ENCODE measurements at places on chromosomes 6 and 20. TPM values are rescaled to one million over a fixed set of nuclear protein-coding genes. Genes with fewer than 3 reads are reported as not detected.

DNA sequence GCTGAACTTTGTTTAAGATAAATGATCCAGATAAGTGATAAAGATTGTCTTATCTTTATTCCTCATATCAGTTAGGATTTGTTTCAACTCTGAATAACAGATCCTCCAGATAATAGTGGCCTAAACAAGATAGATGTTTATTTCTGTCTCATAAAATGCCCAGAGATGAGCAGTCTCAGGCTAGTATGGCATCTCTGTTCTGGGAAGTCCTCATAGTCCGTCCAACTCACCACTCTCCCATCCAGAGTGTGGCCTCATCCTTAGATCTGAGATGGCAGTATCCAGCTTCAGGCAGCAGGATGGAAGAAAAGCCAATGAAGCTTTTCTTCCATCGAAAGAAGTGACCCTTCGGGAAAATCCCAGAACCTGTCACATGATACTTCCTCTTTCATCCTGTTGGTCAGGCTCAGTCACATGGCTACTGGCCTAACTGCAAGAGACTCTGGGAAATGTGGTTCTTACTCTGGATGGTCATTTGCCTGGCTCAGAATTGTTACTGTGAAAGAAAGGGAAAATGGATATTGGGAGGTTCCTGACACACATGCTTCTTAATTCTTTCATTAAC lies 29.4 kb upstream of the TAGAP start:
- peak overlapping the region; percentile 50 for H3K4me3 ChIP-seq
- no peaks in the 10 kb centered on the region for H3K36me3 ChIP-seq
- no peaks in the 10 kb centered on the region for H3K4me1 ChIP-seq
- H3K27me3 ChIP-seq = peaks cover 28% of the 10 kb centered on the region

DNA sequence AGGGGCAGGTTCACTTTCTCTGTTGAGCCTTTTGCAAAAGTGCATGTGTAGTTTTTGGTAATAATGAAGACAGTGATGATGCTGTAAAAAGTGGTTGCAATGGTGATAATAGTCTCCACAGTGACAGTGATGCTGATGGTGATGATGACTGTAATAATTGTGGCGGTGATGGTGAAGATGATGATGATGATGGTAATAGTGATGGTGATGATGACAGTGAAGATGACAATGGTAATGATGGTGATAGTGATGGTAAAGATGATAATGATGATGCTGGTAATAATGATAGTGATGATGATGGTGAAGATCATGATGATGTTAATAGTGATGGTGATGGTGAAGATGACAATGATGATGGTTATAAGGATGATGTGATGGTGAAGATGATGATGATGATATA lies 67.7 kb upstream of the LRFN2 start:
- H3K27ac ChIP-seq = no peak overlapping the region
- H3K4me3 ChIP-seq = no peak overlapping the region
- no peaks in the 10 kb centered on the region for H3K36me3 ChIP-seq
- H3K27me3 ChIP-seq = 0 out of 2 replicates have a peak, but pooled peaks cover 3% of the 10 kb centered on the region
- DNase-seq = no peak

- no peak overlapping the region for H3K4me3 ChIP-seq
- no peaks in the 10 kb centered on the region for H3K36me3 ChIP-seq
- no peak for DNase-seq
- no peak overlapping the region for H3K27ac ChIP-seq
- H3K4me1 ChIP-seq = no peaks in the 10 kb centered on the region
- no peaks in the 10 kb centered on the region for H3K27me3 ChIP-seq
Measured at GRCh38 chr6:144878577-144878976, 593.4 kb downstream of the UTRN start.

GRCh38 chr20:64106435-64106961 lies 867 bp downstream of the NPBWR2 start:
- no peak for DNase-seq
- no peaks in the 10 kb centered on the region for H3K4me1 ChIP-seq
- H3K36me3 ChIP-seq = no peaks in the 10 kb centered on the region
- H3K4me3 ChIP-seq = no peak overlapping the region

GRCh38 chr20:51531141-51531710 lies 11.3 kb downstream of the NFATC2 start:
- H3K4me3 ChIP-seq = no peak overlapping the region
- H3K4me1 ChIP-seq = peaks cover 20% of the 10 kb centered on the region
- H3K27ac ChIP-seq = no peak overlapping the region
- DNase-seq = peak; percentile 24
- no peaks in the 10 kb centered on the region for H3K36me3 ChIP-seq
- H3K27me3 ChIP-seq = no peaks in the 10 kb centered on the region

GRCh38 chr6:153956808-153957207 lies 82.2 kb upstream of the OPRM1 start:
- H3K4me3 ChIP-seq = no peak overlapping the region
- DNase-seq = peak; percentile 85
- H3K27ac ChIP-seq = no peak overlapping the region
- no peaks in the 10 kb centered on the region for H3K27me3 ChIP-seq
- peaks cover 17% of the 10 kb centered on the region for H3K4me1 ChIP-seq
- H3K36me3 ChIP-seq = no peaks in the 10 kb centered on the region

GRCh38 chr6:152696522-152696921 lies 1.2 kb upstream of the MYCT1 start:
- H3K4me1 ChIP-seq = peaks cover 21% of the 10 kb centered on the region
- no peaks in the 10 kb centered on the region for H3K36me3 ChIP-seq
- H3K27me3 ChIP-seq = no peaks in the 10 kb centered on the region
- H3K27ac ChIP-seq = peak overlapping the region; percentile 72
- peak; percentile 87 for DNase-seq
- H3K4me3 ChIP-seq = no peak overlapping the region

DNA sequence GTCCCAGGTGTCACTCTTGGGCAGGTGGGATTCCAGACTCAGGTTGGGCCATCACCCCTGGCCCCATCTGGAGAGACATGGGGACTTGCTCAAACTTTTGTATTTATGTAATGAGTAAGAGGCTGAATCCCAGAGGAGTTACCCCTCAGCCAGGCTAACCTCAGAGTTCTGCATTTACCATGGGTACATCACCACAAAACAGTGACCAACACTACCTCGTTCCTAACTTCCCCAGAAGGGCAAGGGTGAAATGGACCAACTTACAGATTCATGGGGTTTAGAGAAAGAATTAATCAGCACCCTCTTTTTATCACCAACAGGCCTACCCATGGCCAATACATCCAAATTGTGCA lies 259.9 kb upstream of the MARCKS start:
- no peak overlapping the region for H3K27ac ChIP-seq
- no peaks in the 10 kb centered on the region for H3K27me3 ChIP-seq
- H3K4me1 ChIP-seq = peaks cover 14% of the 10 kb centered on the region
- DNase-seq = peak; percentile 61
- no peak overlapping the region for H3K4me3 ChIP-seq

DNA sequence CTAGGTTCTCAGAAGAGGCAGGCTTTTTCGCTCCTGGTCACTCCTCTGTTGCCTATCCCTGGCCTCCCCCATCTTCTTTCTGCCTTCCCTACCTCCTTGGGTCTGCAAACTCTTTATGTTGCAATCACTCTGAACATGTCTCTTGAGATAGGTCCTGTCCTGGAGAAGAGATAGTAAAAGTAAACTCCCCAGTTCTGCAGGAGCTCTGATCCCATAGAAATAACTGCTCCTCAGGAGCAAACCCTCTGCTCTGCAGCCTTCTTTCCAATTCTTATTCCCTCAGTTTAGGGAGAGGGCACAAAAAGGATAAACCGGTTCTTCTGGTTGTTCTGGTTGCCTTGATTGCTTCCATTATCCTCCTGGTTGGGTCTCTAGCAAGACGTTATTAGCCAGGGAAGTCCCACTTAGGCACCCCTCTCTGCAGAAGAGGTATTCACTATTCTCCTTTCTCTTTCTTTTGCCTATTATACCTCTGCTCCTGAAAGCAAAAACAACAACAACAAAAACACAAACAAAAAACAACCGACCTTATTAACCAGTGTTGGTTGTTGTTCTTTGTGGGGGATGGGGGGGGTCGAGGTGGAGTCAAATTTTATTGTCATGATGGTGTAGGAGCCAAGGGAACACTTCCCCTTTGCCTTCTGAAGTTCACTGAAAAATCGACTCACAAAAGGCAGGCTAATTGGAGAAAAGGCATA lies 973 bp downstream of the TRIM38 start:
- H3K27me3 ChIP-seq = no peaks in the 10 kb centered on the region
- H3K36me3 ChIP-seq = peaks cover 4% of the 10 kb centered on the region
- DNase-seq = no peak
- H3K4me1 ChIP-seq = peaks cover 41% of the 10 kb centered on the region
- H3K4me3 ChIP-seq = peak overlapping the region; percentile 91
- H3K27ac ChIP-seq = peak overlapping the region; percentile 94

The ZBP1 gene
- not detected for total RNA-seq

The MSH5 gene
- 4.3 TPM for total RNA-seq

The POPDC3 gene
- total RNA-seq = 45.1 TPM

The HLA-DPB1 gene
- 14.9 TPM for total RNA-seq

The SLC17A3 gene
- not detected for total RNA-seq

The LATS1 gene
- total RNA-seq = 20.2 TPM

The MEP1A gene
- total RNA-seq = not detected

The POU5F1 gene
- total RNA-seq = 0.22 TPM

All from GM23248 (cell line).